ENCODE measurements at places on chromosomes 6 and 20.

GRCh38 chr6:130744576-130745366 is 82.4 kb upstream of the SMLR1 start:
- DNase-seq, result no peak

- no peak for DNase-seq
These were observed 15.1 kb upstream of the BAK1 start for GRCh38 chr6:33595001-33595846.

GRCh38 chr20:63394069-63394919 is 33.1 kb upstream of the CHRNA4 start:
- DNase-seq, result no peak

DNA sequence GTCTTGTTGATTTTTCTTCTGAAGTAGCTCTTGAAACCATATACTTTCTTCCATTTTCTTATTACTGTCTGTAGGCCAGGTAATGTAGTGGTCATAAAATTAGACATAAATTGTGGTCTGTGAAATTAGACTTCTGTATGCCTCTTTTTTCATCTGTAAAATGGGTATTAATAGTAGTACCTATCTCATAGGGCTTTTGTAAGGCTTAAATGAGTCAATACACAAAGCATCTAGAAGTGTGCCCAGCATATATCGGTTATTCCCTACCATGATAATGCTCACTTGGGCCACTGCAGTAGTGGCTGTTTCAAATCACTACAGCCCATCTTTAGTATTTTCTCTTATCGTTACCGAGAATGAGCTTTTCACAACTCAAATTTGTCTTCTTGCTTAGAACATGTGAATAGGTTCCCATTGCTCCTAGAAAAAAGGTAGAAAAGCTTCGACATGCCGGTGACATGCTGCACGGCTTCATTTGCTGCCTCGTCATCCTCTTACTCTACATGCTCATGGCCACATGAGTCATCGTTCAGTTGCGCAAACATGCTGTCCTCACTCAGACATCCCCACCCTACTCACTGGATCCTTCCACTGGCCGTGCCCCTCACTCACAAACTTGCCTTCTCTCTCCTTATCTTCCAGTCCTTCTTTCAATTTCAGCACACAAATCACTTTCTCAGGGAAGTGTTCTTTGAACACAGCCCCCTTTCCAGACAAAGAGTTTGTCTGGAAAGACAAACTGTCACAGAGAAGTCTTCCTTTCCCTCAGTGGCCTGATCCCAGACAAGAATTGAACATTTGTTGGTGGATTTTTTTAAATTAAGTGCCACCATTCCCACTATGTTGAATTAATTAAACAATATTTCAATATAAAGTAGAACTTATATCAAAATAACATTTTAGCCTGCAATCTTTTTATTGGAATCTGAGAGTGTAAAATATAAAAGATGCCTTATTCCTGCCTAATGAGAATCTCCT is 32.2 kb upstream of the ERVFRD-1 start:
- DNase-seq, result no peak

DNA sequence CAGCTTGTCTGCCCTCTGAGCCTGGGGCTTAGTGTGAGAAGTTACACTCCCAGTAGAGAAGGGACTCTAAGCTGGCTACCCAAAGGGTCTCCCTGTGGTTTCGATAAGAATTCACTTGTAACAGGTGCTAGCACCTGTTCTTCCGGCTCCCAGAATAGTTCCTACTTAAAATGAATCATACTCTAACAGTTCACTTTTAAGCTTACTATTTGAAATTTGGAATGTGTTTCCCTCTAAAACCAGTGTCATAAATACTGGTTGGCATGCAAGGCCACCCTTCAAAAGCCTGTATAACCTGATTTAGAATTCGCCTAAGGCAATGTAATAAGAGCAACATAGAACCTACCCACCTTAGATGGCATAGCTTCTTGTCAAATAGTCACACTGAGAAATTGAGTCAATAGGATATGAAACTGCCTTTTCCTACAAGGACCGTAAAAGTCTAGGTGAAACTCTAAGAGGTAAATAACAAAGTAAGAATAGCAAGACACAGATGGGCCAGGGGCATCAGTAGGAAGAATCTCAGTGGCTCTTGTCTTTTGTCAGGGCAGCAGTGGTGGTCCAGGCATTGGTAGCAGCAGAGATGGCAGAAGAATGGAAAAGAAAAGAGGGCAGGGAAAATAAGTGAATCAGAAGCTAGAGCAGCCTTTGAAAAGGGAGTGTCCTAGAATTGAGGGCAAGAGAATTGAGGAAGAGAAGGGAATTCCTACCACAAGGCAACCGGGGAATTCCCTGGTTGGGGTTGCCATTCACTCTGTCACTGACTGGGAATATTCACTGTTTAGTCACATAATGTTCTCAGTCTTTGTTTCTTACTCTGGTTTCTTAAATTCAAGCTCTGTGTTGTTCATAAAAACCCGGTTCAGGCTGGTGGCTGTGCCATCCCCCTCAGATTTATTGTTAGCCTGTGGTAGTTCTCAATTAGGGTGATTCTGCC is 91.5 kb downstream of the HIVEP2 start:
- DNase-seq, result no peak

DNA sequence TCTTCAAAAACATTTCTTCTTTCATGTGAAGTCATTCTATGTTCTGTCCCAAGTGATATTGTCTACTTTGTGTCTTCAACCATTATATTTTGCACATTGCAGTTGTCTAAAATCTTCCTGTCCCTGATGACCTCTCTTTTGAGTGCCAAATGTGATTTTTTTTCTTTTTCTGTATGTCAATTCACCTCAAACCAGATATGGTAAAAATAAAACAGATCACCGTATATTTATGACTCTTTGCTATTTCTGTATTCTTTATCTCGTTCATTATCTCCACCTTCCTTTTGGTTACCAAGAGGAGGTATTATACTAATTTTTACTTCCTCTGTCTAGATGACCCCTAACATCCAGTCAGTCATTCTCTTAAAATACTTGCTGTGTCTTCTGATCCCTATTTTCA is 165.2 kb downstream of the GRIK2 start:
- no peak for DNase-seq

DNA sequence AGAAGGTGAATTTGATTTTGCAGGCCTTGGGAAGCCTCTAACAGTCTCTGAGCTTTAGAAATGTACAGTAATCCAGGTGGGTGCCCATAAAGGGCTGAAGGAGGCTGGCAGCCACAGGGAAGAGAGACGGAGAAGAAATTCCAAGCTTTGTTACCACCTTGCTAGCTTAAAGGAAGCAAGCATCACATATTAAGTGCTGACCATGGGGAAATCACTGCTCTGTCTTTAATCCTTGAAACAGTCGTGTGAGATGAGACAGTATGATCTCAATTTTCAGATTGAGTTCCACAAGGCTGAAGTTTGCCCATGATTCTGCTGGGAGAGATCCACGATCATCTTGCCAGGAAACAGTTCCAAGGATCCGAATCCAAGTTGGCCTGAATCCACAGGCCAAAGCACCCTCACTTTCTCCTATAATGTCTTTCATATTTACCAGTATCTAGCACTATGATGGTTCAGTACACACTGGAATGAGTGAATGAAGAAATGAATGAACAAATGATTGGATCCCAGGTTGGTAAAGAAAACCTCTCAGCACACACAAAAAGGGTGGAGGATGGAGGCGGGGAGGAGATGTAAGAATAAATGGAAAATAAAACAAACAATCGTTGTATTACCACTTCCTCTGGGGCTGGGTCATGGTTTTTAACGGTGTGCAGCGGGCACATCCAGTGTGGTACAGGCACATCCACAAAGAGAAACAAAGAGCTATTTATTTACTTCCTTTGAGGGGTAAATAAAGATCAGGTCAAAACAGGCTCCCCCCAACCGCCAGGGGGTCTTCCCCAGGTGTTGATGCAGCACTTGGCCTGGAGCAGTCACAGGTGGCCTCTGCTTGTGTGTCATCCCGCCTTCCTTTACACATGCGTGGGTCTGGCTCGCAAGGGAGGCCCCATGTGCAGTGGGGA is 28.2 kb upstream of the TAF8 start:
- peak; percentile 48 for DNase-seq

- DNase-seq, result no peak
These were observed 17.6 kb upstream of the HLA-F start for GRCh38 chr6:29705389-29706231.

GRCh38 chr20:19367591-19367990 is 155.1 kb downstream of the SLC24A3 start:
- no peak for DNase-seq

GRCh38 chr6:2412731-2413130 is 167.3 kb upstream of the GMDS start:
- no peak for DNase-seq

- DNase-seq, result no peak
These were observed 127.9 kb downstream of the QRSL1 start for GRCh38 chr6:106757267-106757666.

GRCh38 chr20:57998981-57999464 is 229.4 kb downstream of the ANKRD60 start:
- DNase-seq, result no peak

DNA sequence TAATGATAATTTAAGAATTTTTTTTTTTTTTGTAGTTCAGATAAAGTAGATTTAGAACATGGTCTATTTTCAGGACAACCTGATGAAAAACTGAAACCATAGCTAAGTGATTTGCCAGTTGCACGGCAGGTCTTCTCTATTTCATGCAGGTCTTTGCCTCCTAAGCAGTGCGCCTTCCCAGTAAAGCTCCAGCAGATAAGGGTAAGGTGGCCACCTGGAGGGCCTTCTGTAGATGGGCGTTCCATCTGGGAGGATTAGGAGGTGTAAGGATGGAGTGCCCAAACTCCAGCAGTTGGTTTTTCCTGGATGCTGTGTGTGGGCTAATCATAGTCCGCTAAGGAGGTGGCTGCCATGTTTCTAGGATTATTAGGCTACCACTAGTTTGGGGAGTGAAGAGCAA is 107.1 kb downstream of the ARID1B start:
- DNase-seq, result no peak

GRCh38 chr20:26218301-26218700 is 521.6 kb upstream of the ZNF337 start:
- DNase-seq, result no peak

DNA sequence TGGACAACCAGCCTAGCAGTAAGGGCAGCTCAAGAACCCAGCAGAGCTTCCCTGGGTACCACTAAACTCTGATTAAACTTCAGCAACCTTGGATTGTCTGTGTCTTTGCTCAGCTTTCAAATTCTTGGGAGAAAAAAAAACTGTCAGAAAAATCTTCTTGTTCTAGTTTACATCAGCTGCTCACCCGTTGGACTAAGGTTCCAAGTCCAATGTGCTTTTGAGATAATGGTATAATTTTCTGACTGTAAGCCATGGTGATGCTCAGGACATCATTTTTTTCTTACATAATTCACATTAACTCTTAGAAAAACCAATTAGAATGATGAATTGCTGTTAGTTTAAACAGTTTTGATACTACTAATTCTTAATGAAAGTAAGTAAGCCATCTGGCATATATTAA is 145.8 kb downstream of the COL9A1 start:
- DNase-seq, result no peak

DNA sequence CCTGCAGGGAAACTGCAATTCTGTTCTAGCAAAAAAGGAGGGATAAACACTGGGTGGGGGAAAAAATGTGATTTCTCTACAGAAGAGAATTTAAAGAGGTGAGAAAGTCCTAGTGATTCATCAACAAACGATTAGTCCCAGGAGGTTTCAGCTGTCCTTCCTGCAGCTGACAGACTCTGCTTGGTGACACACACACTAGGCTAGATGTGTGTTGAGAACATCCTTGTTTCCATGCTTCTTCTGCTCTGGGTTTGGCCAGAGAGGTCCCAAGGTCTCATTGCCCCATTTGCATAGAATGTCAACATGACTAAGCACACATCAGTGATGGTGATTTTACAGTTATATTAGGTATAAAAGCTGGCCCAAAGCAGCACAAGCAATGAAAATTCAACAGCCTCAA is 258.3 kb downstream of the NFATC2 start:
- no peak for DNase-seq

DNA sequence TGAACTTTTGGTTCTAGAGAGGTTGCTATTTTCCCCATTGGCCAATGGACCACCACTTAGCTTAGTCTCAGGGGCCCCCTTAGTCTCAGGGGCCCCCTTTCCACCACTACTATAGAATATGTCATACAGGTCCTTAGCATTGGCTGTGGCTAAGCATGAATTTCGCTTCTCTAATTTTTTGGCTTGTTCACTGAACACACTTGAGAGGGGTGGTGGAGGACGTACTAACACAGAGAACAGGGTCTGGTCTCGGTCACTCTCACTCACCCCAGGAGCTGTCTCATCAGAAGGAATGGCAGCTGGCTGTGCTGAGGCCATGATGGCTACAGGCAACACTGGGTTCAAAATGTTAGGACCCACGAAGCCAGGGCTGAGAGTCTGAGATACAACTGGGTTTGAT is 30.3 kb downstream of the ZNF318 start:
- no peak for DNase-seq

DNA sequence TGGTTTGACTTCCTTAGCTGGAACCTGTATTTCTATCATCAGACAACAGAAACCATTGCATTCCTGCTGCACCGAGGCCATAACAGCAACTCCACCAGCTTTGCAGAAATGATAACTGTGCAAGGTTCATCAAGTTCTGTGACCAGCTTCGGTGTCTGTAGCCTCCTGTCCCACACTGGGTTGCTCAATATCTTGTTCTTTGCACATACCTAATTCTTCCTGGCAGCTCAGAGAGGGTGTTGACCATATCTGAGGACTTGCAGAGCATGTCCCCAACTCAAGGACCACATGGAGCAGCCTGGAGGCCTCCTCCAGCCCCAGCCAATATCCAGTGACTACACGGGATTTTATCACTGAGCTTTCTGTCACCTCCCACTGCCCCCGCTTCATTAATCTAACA is 59.3 kb upstream of the SCAF8 start:
- DNase-seq, result no peak

- no peak for DNase-seq
These were observed 147.5 kb upstream of the SMLR1 start for GRCh38 chr6:130679684-130680083.

DNA sequence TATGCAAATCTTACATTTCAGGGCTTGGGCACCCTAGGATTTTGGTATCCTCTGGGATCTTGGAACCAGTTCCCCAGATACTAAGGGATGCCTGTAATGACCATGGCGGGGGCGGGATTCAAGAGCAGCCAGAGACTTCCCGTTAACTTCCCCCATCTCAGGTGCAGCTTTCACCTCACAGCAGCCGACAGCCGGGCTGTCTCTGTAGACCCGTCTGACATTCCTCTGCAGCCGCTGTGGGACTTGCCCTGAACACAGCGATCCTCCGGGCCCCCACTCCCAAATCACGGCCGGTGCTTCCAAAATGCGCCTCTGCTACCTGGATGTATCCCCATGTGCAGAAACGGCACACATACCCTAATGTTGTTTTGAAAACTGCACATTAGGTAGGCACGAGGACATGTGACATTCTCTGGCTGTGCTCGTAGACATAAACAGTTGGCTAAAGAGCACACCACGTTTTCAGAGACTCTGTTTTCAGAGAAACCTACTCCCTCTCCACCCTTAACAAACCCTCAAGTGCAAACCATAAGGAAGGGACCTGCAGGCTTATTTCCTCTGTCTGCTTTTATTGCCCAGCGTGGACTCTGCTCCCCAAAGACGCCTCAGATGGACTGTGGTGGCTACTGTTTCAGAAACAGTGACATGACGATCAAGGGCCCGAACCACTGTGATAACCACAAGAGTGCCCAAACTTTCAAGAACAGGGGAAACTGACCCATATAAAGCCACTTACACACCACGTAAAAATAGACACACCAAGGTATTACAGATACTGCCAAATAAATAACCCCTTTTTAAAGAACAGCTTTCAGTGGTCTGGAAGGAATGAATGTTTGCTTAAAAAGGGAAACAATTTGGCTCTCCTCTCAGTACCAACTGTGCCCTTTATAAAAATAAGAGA is 72.9 kb upstream of the FOXC1 start:
- DNase-seq, result no peak

GRCh38 chr6:80321011-80321410 is 214.5 kb downstream of the BCKDHB start:
- DNase-seq, result no peak

GRCh38 chr6:37705239-37706051 is 7.8 kb upstream of the MDGA1 start:
- DNase-seq, result peak; percentile 61
